ENCODE measurements at places on chromosomes 4 and X. TPM values are rescaled to one million over a fixed set of nuclear protein-coding genes. Genes with fewer than 3 reads are reported as not detected.

MAB21L2 gene
- not detected for polyA plus RNA-seq

DRD5 gene
- not detected for polyA plus RNA-seq

EMCN gene
- 38.3 TPM for polyA plus RNA-seq

FAM156A gene
- 48.9 TPM for polyA plus RNA-seq

ADAMTS3 gene
- polyA plus RNA-seq, result 9.2 TPM

BST1 gene
- 5.2 TPM for polyA plus RNA-seq

IL1RAPL2 gene
- polyA plus RNA-seq, result 0.76 TPM

PDLIM3 gene
- 19.1 TPM for polyA plus RNA-seq

EGF gene
- polyA plus RNA-seq, result 2.1 TPM

ESX1 gene
- not detected for polyA plus RNA-seq
